Aorta (tissue), 5 donors: ENCODE measurements at places on chromosomes 16 and 17. TPM values are rescaled to one million over a fixed set of nuclear protein-coding genes. Genes with fewer than 3 reads are reported as not detected.

- H3K36me3 ChIP-seq, result no peaks in the 10 kb centered on the region
- H3K4me1 ChIP-seq, result no peaks in the 10 kb centered on the region
- H3K4me3 ChIP-seq, result no peak overlapping the region
- H3K27ac ChIP-seq, result no peak overlapping the region
- DNase-seq, result no peak
- no peaks in the 10 kb centered on the region for H3K27me3 ChIP-seq
These were observed 139.2 kb downstream of the TOX3 start for GRCh38 chr16:52407778-52408177.

DNA sequence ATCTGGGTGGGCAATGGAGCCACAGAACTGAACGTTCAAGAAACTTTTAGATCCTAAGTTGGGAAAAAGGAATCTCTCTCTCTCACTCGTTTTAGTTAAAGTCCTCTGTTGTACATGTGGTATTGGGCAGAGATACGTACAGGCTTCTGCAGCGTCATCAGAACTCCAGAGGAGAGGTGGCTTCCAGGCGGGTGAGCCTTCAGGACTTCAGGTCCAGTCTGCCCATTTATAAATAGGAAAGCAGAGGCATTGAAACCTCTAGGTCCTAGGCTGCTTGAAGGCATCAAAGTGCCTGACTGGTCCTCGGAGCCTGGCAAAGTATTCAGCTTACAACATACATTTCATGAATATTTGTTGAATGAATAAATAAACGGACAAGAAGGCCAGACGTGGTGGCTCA lies 8.1 kb upstream of the TNFRSF13B start:
- no peaks in the 10 kb centered on the region for H3K27me3 ChIP-seq
- no peaks in the 10 kb centered on the region for H3K4me1 ChIP-seq

- H3K4me3 ChIP-seq, result no peak overlapping the region
- DNase-seq, result no peak
- H3K27ac ChIP-seq, result no peak overlapping the region
- H3K27me3 ChIP-seq, result no peaks in the 10 kb centered on the region
- H3K4me1 ChIP-seq, result peaks cover 2% of the 10 kb centered on the region
These were observed 9.9 kb downstream of the NXPH3 start for GRCh38 chr17:49585422-49586027.

DNA sequence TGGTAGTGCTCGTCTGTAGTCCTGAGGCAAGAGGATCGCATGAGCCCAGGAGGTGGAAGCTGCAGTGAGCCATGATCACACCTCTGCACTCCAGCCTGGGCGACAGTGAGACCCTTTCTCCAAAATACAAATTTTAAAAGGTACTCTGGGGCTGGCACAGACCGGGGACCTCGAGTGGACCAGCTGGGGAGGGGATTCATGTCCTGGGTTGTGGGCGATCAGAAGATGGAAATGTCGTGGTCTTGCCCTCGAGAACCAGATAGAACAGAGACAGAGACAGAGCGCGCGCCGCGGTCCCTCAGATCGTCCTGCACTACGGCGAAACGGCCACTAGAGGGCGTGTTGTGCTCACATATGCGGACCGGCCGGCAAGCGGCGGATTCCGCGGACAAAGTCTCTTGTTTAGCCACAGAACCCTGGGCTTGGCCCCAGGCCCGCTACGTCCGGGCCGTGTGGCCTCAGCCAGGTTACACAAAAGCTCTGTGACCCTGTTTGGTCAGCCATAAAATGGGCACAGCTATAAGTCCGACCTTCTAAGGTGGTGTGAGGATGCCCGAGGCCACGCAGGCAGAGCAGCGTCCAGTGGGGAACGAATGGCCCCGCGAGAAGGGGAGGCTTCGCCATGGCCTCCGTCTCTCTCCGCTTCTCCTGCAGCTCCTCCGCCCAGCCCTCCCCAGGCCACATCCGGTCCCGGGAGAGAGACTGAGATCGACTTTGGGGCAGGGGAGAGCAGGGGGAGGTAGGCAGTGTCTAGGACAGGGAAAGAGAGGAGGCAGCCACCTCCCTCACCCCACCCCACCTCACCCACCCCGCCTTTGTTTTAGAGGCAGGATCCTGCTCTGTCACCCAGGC lies 14.6 kb upstream of the SBK1 start:
- H3K27me3 ChIP-seq, result no peaks in the 10 kb centered on the region
- no peak overlapping the region for H3K4me3 ChIP-seq
- DNase-seq, result peak; percentile 96

DNA sequence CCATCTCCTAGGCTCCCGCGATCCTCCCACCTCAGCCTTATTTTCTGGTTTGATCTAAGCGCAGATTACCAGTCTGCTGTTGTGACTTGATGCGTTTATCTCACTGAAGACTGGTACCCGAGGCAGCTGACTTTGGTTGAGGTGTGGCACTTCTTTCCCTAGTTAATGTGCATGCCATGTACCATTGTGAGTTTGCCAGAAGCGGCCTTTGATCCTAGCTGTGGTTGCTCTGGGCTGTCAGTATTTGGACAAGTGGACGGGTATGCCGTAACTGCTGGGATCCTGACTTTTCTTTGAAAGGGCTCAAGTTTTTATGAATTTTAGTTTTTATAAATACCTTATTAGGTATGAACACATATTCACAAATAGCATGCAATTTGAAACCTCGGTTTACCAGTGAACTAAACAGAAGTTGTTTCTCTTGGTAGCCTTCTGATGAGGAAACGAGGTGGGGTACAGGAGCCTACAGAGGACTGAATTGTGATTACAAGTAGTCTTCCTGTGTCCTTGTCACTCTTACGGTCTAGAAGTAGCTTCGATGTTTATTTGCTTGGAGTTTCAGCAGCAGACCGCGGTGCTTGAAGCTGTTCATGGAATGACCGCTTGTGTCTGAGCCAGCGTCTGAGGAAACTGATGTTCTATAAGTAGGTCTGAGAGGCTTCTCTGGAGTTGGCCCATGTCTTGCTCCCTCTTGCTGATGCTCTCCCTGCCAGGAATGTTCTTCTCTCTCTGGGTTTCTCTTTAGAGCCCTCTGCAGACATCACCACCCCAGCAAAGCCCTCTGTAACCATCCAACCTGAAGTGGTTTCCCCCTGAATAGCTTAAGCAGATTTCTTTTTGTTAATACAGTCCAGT lies 40.0 kb downstream of the SEC14L1 start:
- no peak overlapping the region for H3K4me3 ChIP-seq
- DNase-seq, result no peak
- no peaks in the 10 kb centered on the region for H3K36me3 ChIP-seq
- H3K27me3 ChIP-seq, result no peaks in the 10 kb centered on the region

DNA sequence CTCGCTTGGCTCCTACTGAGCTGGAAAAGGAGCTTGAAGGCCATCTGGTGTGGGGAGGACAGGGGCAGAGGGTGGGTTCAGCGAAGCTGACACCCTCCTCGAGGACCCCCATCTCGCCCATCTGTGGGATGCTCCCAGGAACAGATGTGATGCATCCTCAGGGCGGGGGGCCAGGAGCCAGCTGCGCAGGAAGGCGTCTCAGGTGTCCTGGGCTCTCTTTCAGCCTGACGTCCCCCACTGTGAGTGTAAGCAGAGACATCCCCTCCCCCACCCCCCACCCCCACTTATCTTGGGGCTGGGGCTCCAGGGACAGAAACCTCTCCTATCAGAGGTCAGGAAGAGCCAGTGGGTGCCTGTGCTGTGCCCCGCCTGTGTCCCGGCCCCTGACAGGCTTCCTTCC lies 16.2 kb downstream of the KIF19 start:
- no peak for DNase-seq
- H3K4me1 ChIP-seq, result no peaks in the 10 kb centered on the region
- no peaks in the 10 kb centered on the region for H3K27me3 ChIP-seq
- H3K36me3 ChIP-seq, result no peaks in the 10 kb centered on the region
- H3K4me3 ChIP-seq, result no peak overlapping the region

DNA sequence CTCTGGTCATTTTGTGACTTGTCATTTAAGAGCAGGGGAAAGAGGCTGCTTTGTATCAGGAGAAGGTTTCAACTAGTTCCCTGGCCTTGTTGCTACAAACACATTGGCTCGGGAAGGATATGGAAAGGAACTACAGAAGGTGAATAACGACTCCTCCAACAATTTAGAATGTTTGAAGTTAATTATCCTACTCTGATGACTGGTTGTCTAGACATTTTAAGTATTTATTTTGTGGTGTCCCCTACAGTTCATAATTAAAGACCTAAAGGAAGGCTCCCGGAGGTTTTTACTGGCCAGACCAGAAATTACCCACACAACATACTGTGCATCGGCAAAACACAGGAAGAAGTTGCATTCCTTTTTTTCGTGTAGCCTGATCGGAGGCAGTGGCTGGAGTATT lies 515.8 kb upstream of the SALL1 start:
- DNase-seq, result no peak
- no peaks in the 10 kb centered on the region for H3K36me3 ChIP-seq

- no peaks in the 10 kb centered on the region for H3K27me3 ChIP-seq
- no peaks in the 10 kb centered on the region for H3K4me1 ChIP-seq
- no peak overlapping the region for H3K27ac ChIP-seq
These were observed 10.4 kb upstream of the KDM6B start for GRCh38 chr17:7823581-7824001.

DNA sequence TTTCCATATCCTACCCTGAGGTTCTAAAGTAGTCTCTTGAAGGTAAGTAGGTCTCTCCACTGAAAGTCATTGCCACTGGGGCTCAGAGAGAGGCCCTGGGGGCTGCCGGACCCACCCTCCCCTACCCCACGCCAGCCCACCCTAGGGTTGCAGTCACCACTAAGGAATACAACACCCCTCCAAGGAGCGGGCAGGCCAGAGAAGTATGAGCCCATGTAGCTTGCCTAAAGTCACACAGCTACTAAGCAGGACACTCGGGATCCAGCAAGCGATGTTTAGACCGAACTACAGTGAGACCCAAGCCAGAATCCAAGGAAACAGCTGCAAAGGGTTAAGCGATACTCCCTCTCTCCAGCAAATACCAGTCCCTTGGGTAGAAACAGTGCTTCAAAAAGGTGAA lies 27.0 kb downstream of the C16orf78 start:
- DNase-seq, result no peak
- no peak overlapping the region for H3K4me3 ChIP-seq
- no peak overlapping the region for H3K27ac ChIP-seq
- no peaks in the 10 kb centered on the region for H3K27me3 ChIP-seq
- H3K36me3 ChIP-seq, result no peaks in the 10 kb centered on the region

Gene B4GALNT2
- not detected for polyA plus RNA-seq
